Stimulated activated CD8-positive, alpha-beta memory T cell treated with anti-CD3 and anti-CD28 coated beads, Interleukin-2, amount 100 ng/mL, for 1 hour (primary cell): ENCODE measurements at places on chromosomes 7 and 10.

GRCh38 chr7:106419455-106420182 lies 134.8 kb upstream of the NAMPT start:
- DNase-seq: no peak

DNA sequence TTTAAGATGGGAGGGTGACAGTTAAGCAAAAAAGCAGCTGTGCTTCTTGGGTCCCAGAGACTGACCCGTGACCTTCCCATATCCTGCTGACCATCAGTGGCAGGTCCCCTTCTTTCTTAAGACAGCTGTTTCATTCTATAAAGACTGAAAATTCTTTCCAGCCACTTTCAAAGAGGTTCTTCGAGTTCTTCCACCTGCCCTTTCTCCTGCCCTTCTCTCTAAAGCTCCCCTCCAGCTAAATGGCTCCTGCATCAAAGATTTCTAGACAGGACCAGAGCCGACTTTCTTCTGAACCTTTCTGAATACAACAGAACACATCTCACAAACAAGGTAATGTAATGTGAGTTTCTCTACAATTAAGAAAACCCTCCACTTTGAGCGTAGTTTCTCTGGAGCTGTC lies 180.8 kb downstream of the SFMBT2 start:
- DNase-seq: no peak

DNA sequence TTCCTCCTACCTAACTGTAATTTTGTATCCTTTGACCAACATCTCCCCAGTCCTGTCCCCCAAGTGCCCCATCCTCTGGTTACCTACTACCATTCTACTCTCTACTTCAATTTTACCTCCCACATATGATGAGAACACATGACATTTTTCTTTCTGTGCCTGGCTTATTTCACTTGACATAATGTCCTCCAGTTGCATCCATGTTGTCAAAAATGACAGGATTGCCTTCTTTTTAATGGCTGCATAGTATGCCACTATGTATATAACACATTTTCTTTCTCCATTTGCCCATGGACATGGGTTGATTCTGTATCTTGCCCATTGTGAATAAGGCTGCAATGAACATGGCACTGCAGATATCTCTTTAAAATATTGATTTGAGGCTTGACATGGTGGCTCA lies 33.7 kb downstream of the GLI3 start:
- DNase-seq: no peak

DNA sequence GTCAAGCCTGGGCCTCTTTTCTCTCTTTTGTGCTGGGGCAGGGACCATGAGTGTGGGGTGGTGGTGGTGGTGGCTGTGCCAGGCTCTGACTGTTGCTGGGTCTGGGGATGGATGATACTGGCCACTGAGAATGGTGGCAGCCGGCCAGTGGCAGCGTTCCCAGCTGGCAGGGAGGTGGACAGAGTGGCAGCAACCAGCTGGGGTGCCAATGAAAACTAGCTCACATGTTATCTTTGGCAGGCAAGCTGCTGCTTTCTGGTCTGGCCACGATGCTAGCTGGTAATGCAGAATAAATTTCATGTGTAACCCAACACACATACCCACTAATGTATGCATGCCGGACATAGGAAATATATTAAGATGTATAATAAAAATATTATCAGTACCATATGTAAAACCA lies 95.0 kb upstream of the SLC26A5 start:
- no peak for DNase-seq

- no peak for DNase-seq
These were observed 95.4 kb downstream of the PPP1R9A start for GRCh38 chr7:95002775-95003174.

- no peak for DNase-seq
These were observed 108.9 kb downstream of the COL13A1 start for GRCh38 chr10:69910561-69910960.

- no peak for DNase-seq
These were observed 649 bp downstream of the ACTR3B start for GRCh38 chr7:152759949-152760853.

GRCh38 chr7:120043250-120043649 lies 229.7 kb upstream of the KCND2 start:
- DNase-seq: no peak

DNA sequence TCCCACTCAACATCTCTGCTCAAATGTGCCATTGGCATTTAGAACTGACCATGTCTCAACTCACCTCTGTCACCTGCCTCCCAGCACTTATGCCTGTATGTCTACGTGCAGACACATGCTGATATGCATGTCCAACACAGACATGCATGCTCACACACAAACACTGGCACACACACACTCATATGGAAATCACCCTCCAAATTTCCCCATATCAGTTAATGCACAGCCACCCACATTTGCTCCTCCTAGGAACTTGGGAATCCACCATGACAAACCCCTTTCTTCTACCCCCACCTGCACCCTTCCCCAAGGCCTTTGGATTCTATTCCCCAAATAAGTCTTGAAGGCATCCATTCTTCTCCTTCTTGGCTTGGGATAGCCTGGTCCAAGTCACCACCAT lies 4.4 kb downstream of the FAM170B start:
- DNase-seq: no peak

DNA sequence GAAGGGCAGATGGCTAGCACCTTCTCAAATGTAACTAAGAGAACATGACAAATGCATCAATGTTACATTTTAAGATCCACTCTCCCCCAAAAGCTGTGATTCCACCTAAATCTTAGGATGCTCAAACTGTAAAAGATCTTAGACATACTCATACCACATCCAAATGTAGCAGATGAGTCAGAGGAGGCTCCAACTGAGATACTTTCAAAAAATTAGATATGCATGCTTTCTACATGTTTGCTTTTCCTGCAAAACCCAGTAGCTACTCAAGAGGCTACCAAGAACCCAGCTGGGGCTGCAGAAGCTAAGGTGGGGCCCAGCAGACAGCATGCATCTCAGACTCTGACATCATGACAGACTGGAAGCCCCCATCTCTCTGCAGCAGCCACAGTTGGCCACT lies 31.4 kb upstream of the FRMD4A start:
- no peak for DNase-seq

- no peak for DNase-seq
These were observed 1.5 kb downstream of the FRAT1 start for GRCh38 chr10:97320480-97321031.

GRCh38 chr10:26269754-26270153 lies 53.2 kb downstream of the GAD2 start:
- DNase-seq: no peak

GRCh38 chr7:27203365-27203953 lies 3.6 kb upstream of the HOXA13 start:
- DNase-seq: no peak

GRCh38 chr7:36153571-36154097 lies 580 bp downstream of the EEPD1 start:
- DNase-seq: no peak

DNA sequence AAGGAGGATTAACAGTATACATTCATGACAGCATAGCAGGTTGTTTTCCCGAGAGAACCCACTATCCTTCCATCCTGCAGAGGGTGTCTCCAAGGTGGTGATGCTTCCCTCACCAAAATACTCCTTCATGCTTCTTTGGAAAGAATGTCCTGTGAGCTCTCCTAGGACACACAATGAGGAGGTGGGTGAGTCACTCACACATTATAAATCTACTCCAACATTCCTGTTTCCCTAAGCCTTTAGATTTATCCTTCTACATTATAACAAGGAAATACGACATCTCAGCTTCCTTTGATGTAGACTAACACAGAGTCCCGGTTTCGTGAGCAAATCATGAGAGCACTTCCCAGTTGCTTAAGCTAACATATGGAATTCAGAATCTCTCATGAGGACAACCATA lies 689.7 kb upstream of the CELF2 start:
- DNase-seq: no peak

- DNase-seq: no peak
These were observed 19.9 kb upstream of the MACROH2A2 start for GRCh38 chr10:70032667-70033289.

GRCh38 chr10:124568848-124569622 lies 107.4 kb downstream of the LHPP start:
- DNase-seq: no peak

DNA sequence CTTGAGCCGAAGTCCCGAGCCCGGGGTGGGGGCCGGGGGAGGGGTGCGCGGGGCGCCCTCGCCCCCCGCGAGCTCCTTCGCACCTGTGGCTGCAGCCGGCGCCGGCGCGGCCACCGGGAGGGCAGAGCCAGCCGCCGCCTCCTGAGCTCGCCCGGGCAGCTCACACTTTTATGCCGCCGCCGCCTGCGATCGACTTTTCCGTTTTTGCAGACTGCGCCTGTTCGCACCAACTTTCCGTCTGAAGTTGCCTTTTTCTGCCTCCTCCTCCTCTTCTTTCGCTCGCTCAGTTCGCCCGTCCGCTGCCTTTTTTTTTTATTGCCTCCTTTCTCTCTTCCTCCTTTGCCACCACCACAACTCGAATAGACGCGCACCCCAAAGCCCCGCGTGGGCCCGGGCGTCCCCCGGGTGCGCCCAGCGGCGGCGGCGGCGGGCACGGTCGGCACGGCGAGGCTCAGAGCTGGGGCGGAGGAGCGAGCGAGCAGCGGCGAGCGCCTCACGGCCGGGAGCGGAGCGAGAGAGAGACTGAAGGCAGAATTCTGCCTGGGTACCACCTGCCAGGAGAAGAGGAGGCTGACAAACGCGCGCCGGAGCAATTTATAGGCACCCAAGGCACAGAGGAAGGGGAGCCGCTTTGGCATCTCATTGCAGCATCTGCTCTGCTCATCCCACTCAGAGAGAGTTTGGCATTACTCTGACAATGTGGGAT lies at the start of gene C1QL3:
C1QL3 (minus strand) TSS at position 569 of the 706 bp plus-strand sequence. CDS start 814 bp downstream, outside the sequence.
- no peak for DNase-seq

GRCh38 chr7:123624527-123625183 lies 23.0 kb downstream of the ASB15 start:
- DNase-seq: peak; percentile 5

DNA sequence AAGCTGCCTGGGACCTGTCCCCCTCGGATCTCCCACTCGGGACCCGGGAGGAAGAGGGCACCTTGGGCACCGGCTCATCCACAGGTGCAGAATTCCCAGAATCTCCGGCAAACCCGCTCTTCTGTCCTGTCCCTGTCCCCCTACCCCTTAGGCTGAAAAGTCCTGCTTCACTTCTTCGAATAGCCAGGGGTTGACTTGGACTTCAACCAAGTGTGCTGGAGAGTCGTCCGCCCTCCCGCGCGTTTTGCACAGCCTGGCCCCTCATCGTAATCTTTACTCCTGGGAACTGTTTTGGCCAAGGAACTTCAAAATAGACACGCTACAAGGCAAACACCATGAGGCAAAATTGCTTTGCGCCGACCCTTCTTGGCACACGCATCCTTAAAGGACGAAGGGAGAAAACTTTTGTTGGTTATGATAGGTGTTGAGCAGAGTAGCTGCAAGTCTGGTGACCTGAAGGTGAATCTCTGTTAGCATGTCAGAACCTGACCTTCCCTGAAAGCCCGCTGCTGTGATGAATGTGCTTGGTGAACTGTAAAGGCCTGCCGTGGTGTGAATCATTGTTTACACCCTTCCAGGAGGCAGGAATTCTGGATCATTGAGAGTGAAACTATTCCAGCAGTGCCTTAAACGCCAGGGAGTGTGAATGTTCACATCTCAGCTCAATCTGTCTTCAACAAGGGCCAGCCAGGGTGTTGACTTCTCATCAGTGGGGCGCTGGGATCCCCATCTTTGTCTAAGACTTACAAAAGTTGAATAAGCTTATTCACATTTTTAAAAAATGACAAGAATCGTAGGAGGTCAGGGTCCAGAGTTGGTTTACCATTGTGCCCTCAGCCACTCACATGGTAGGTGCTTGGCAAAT lies 589 bp upstream of the RAPGEF5 start:
- no peak for DNase-seq

DNA sequence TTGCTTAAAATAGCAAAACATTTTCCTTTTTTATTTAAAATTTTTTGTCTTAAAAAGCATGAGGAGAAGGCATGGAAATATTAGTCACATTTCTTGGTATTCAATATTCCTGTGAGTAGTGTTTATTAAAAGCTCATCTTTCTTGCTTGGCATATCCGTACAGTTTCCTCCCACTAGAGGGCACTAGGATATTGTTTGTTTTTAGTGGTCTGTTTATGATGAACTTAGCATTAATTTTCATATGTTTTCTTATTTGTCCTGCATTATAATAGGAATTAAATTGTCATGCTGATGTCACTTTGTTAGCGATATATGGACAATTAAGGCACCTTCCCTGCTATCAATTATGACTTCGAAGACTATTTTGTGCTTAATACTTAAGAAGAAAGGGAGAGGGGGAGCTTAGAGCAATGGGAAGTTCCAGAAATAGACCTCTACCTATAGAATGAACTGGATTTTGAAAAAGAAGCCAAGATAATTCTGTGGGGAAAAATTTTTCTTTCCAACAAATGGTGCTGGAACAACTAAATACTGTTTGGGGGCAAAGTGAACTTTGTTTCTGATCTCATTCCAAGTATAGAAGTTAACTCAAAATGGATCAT lies 91.0 kb upstream of the STRIP2 start:
- no peak for DNase-seq

- DNase-seq: no peak
These were observed 318.5 kb upstream of the SEMA3A start for GRCh38 chr7:84513061-84513460.

DNA sequence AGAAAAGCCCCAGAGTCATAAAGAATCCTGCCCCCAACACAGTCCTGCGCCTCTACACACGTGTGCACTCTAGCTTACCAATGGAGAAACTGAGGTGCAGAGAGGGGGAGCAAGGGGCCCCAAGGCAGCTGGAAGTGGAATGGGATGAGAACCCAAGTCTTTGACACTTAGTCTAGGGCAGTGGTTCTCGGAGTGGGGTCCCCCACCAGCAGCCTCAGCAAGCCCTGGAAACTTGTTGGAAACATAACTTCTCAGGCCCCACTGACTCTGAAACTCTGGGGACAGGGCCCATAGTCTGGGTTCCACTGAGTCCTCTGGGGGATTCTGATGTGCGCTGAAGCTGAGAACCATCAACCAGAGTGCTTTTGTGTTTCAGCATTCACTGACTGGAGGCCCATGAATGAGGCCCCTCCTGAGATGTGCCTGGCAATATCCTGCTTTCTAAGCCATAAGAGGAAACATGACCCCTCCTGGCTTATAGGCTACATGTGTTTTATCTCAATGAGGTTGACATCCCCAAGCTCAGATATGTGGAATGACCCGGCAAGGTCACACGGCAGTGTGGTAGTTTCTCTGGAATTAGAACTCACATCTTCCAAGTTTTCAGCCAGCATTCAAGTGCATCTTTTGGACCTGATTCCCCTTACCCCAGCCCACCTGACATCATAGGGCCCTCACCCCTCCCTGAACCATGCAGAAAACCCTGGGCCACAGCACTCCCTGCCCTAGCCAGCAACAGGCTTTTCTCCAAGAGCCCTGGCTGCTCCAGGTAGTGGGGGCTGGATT lies 147.3 kb upstream of the PCBD1 start:
- DNase-seq: no peak

DNA sequence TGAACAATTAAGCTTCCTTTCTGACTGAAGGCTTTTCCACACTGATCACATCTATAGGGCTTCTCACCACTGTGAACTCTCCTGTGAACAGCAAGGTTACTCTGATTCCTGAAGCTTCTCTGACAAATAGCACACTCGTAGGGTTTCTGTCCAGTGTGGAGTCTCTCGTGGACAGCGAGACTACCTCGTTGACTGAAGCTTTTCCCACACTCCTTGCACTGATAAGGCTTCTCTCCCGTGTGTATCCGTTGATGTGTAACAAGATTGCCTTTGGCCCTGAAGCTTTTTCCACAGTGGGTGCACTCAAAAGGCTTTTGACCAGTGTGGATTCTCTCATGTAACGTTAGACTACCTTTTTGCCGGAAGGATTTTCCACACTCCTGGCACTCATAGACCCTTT lies 4.4 kb downstream of the ZNF32 start:
- DNase-seq: no peak
